GM20000 (cell line): ENCODE measurements at places on chromosomes 16 and 17.

DNA sequence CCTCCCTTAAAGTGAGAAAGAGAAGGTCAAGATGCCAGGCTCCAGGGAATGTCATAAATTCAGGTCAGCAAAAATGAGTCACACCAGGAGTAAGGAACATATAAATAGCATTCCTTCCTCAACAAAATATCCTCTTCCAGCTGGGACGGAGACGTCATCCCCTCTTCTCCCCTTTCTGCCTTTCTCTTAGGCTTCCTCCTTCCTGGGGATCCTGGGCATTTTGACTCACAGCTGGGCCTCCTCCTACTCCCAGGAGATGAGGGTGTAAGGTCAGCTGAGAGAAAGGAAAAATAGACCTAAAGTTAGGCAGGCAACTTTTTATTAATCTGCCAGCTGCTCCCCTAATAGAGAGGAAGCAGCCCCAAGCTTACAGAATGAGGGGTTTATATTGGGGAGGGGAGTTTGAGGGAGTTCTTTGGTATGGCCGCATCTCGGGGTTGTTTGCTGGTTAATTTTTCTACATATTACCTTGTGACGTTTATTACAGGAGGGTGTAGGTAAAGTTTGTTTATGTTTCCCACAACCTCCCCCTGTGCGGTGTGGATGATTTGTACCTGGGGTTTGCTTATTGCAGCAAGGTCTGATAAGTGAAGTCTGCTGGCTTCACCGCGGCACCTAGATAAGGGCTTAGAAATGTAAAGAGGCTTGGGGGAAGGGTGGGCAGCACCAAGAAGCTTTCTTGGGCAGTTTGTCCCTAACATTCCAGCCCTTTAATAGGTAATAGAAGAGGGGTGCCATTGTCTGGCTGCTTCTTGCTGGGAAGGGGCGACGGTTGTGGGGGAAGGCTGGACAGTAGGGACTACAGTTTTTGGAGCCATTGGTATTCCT, 7.1 kb upstream of the ZNF747 start:
- DNase-seq, result no peak

GRCh38 chr16:1645914-1646525, 32.1 kb upstream of the JPT2 start:
- DNase-seq, result no peak

- no peak for DNase-seq
Measured at GRCh38 chr16:49588729-49589384, 215.3 kb downstream of the C16orf78 start.

GRCh38 chr16:49854796-49855203, 1.1 kb downstream of the ZNF423 start:
- no peak for DNase-seq

- DNase-seq, result peak; percentile 18
Measured at GRCh38 chr17:6853764-6854442, 22.4 kb upstream of the TEKT1 start.

- DNase-seq, result no peak
Measured at GRCh38 chr16:14057878-14058382, 13.2 kb upstream of the MRTFB start.

GRCh38 chr16:73565263-73565662, 517.3 kb upstream of the ZFHX3 start:
- no peak for DNase-seq

DNA sequence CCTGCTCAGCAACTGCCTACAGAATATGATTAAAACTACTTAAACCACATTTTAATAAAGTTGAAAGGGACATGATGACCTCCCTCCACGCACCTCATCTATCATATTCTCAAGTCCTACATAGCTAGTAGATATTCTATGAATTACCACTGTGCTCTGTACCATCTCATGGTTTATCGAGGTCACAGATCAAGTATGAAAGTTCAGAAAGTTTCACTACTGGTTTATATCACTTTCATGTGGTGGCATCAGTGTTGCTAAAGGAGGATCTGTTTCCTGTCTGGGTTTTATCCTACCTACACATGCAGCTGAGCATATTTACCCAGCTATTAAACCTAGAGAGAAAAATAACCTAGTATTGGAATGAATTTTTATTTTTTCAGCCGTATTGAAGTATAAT, 214.9 kb upstream of the MON1B start:
- peak; percentile 4 for DNase-seq

DNA sequence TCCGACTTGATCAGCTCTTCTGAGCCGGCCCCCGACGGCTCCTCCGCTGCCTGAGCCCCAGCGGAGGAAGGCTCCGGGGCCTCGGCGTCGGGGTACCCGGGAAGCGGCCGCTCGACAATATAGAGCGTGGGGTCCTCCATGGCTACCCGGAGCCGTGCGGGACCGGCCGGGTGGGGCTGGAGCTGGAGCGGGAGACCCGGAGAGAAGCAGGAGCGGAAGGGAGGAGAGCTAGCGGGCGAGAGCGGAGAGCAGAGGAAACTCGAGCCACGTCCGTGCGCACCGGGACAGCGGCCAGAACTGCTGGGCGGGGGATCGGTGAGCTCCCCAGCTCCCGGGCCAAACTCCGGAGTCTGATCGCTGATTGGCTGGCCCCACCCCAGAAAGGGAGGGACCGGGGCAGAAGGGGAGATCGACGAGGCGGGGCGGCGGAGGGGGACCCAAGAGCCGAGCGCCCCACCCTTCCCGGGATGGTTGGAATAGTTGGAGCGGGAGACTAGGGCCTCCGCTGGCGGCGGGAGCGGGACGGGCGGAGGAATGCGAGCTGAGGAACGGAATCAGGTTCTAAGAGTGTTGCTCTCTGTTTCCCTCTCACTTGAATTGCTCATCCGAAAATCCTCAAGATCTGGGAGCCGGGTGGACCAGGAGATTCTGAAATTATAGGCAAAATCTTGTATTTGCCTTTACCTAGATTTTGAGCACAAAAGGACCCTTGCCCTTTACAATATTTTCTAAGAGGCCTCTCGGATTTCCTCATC, at the start of gene CAVIN1:
CAVIN1 (minus strand) TSS at position 299 of the 755 bp plus-strand sequence; CDS start at position 140, 159 bp downstream.
- DNase-seq, result peak; percentile 72
